Stimulated activated CD4-positive, alpha-beta T cell treated with anti-CD3 and anti-CD28 coated beads, TNF-alpha, amount 100 ng/mL, for 48 hours (primary cell): ENCODE measurements at places on chromosomes 11 and 22.
A peak's percentile ranks its signal among the peaks of the same experiment; 100 is the strongest.

- no peak for DNase-seq
These were observed 167.0 kb upstream of the RASSF10 start for GRCh38 chr11:12841946-12842630.

DNA sequence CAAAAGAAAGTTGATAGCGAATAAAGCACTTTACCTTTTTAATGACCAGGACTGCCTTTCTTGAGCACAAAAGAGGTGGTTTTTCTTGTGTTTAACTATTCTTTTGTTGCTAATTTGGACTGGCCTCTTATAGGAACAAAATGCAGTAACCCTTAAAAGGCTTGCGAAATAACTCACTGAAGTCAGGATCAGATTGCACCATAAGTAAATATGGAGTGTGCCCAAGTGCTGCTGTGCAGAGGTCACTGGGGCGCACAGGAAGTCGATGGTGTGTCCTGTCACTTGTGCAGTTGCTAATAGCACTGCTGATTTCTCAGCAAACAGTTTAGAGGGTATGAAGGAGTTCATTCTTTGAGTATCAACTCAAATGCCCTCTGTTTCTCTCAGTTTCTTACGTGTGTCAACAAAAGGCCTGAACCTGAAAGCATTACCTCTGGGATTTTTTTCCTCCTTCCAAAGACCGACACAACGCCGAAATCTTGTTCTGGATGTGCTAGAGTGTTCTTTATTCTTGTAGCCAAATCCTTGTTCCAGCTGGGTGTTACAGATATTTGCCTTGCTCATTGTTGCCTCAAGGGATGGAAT is 71.3 kb downstream of the ATXN10 start:
- DNase-seq: no peak

- no peak for DNase-seq
These were observed 199.7 kb downstream of the C11orf91 start for GRCh38 chr11:33500861-33501479.

GRCh38 chr22:19663286-19663815 is 51.0 kb upstream of the SEPTIN5 start:
- no peak for DNase-seq

DNA sequence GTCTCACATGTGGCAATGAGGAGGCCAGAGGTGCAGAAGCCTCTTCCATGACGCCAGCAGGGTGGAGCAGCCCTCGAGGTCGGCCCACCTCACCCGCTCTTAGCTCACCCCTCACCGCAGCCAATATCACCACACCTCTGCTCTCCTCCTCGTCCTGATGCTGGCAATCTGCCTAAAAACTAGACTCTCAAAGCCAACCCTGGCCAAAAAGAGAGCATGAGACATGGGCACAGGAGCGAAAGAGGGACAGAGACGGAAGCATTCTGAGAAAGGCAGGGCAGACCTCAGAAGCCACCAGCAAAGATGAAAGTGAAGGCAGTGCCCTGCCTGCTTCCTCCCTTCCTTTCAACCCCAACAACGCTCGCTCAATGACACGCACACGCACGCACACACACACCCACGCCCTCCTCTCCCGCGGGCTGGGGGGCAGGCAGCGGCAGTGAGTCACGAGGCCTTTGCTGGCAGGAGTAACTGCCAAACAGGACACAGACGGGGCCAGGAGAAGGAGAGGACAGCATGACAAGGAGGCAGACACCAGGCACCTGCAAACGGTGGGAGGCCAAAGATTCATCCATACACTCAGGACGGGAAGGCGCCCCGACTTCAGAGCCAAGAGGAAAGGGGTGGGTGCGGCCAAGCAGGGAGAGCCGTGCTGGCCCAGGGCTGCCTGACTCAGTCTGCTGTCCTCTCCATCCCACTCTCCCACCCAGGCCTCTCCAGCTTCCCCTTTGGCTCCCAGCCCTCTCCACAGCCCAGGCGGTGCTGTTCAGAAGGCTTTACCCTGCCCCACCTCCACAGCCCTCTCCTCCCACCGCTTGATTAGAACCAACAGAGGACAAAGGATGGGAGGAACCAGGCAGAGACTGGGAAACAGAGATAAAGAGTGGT is 11.4 kb downstream of the IGSF9B start:
- DNase-seq: peak; percentile 64

- DNase-seq: no peak
These were observed 6.1 kb upstream of the NAP1L4 start for GRCh38 chr11:2998073-2998850.

GRCh38 chr11:124658501-124658900 is 15.0 kb downstream of the SIAE start:
- no peak for DNase-seq

DNA sequence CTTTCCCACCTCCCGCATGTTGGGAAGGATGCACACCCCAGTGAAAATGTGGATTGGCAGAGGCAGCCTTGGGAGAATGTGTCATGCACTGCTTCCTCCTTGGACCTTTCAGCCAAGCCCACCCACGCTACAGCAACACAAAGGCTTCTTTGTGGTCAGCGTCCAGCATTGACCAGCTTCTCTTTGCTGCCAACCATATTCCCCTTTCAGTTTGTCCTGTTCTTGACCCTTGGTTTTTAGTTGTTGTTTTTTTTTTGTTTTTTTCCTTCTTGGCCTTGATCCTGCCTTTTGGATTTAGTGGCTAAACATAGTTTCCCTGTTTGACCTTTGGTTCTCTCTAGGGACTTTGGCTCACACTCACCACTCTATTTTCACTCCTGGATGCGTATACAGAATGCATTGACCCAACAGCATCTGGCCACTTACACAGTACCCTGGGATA is 573.6 kb downstream of the INSC start:
- no peak for DNase-seq

- no peak for DNase-seq
These were observed 37.6 kb downstream of the SYT13 start for GRCh38 chr11:45248501-45249011.

- DNase-seq: no peak
These were observed 393.8 kb downstream of the AASDHPPT start for GRCh38 chr11:106471276-106471675.

DNA sequence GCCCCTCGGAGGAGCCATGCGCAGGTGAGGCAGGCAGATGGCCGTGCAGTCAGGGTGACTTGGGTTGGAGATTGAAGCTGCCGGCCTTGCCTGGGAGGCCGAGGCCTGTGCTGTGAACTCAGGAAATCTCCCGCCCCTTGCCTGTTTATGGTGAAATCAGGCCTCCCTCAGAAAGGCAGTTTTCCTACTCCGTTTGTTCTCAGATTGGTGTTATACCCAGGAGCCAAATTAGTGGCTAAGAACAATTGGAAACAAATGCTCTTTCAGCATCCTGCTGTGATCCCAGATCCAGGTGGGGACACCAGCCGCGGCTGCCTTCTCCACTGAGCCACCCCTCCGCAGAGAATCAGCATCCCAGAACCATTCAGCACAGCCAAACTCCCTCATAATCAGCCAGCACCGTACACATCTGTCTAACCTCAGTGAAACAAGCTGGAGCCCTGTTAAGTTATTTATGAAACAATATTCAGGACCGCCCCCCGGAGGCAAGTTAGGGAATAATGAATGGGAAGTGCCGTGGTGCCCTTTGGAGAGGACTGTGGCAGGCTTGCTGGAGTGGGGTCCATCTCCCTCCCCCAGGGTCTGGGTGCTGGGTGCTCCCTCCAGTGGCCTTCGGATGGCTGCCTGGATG is 60.0 kb downstream of the PKNOX2 start:
- DNase-seq: no peak
